Omental fat pad (tissue), 4 donors: ENCODE measurements at places on chromosomes 5 and 9. TPM values are rescaled to one million over a fixed set of nuclear protein-coding genes. Genes with fewer than 3 reads are reported as not detected.

The AGXT2 gene
- not detected for total RNA-seq

- no peak for DNase-seq
Measured at GRCh38 chr9:110588296-110588695, 8.8 kb upstream of the SVEP1 start.

The HSPB3 gene
- not detected for total RNA-seq

DNA sequence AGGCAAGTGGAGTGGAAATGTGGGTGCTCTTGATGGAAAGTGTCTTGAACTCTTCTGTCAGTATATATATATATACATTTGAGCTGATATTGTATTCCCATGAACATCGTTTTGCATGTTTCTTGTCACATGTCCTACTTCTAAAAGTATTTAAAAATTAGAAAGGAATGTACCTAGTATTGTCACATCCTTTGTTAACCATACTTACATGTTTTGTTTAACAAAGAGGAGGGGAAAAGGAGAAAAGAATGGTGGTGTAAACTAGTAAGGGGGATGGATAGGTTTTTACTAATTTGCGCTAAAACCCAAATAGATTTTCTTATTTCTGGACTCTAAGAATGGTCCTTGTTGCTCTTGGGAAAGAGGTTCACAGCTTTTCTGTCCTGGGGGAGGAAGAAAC, 181.7 kb downstream of the GOLPH3 start:
- DNase-seq, result no peak

DNA sequence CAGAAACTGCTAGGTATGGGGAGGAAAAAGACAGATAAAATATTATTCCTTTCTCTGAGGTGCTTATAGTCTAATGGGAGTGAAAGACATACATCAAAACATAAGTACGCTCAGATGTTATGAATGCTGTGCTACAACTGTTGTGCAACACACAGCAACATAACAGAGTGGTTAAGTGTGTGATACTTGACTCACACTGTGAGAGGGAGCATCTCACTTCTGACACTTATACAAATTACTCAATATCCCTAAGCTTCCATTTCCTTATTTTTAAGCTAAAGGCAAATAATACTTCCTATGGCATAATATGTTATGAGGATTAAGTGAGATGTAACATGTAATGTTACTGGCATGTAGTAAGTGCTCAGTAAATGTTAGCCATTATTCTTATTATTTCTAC, 110.6 kb upstream of the FER start:
- DNase-seq, result no peak

The HK3 gene
- 12.2 TPM for total RNA-seq

The OTP gene
- total RNA-seq, result not detected

DNA sequence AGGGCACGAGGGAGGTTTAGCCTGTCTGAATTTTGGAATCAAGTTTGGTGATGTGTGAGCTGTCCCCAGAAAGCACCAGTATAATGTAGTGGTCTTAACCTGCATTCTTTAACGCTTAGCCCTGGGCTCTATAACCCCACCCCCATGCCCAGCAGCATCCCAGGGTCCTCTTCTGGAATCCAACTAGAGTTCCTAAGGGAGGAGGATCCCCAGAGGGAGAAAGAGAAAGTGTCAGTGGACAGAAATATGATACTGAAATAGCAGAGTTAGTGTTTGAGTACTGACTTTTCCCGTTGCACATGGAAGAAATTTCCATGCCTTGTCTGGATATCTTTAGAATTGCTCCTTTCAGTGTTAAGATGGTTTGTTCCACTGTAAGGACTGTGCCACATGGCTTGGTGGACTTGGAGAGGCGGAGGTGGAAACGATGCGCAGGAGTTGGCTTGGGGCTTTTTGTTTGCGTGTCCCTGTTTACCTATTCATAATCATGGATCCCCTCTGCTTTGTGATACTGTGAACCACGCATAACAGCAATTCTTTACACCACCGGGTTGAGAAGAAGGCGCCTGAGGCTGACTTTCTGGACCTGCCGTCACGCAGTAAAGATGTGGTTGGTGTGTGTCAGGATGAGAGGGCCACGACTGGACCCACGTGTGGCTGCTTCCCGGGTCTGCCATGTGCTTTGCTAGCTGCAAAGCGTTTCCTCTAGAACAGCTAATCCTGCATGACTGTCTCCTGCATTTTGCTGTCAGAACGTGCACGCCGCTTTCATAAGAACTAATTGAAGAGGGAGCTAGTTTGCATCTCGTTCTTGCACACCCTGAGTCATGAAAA, 142.3 kb downstream of the SMARCA2 start:
- DNase-seq, result no peak

- DNase-seq, result no peak
Measured at GRCh38 chr5:2263763-2264162, 381.0 kb upstream of the IRX4 start.

GRCh38 chr5:132837868-132838267, 7.4 kb upstream of the SHROOM1 start:
- DNase-seq, result no peak

GRCh38 chr5:56658972-56659371, 156.4 kb upstream of the MAP3K1 start:
- DNase-seq, result no peak

- no peak for DNase-seq
Measured at GRCh38 chr9:121271368-121272341, 3.7 kb downstream of the GSN start.
